ENCODE measurements at places on chromosomes 1 and 21. TPM values are rescaled to one million over a fixed set of nuclear protein-coding genes. Genes with fewer than 3 reads are reported as not detected.

Gene ZNF436
- 5.5 TPM for total RNA-seq

Gene CCDC27
- not detected for total RNA-seq

Gene INTS7
- total RNA-seq = 32.9 TPM

Gene MPZ
- total RNA-seq = 54.3 TPM

Gene A3GALT2
- not detected for total RNA-seq

GRCh38 chr1:90714521-90714951, 2.6 kb downstream of the BARHL2 start:
- DNase-seq = no peak

- DNase-seq = no peak
Observed at GRCh38 chr1:111739925-111740765, 950 bp upstream of the INKA2 start.

DNA sequence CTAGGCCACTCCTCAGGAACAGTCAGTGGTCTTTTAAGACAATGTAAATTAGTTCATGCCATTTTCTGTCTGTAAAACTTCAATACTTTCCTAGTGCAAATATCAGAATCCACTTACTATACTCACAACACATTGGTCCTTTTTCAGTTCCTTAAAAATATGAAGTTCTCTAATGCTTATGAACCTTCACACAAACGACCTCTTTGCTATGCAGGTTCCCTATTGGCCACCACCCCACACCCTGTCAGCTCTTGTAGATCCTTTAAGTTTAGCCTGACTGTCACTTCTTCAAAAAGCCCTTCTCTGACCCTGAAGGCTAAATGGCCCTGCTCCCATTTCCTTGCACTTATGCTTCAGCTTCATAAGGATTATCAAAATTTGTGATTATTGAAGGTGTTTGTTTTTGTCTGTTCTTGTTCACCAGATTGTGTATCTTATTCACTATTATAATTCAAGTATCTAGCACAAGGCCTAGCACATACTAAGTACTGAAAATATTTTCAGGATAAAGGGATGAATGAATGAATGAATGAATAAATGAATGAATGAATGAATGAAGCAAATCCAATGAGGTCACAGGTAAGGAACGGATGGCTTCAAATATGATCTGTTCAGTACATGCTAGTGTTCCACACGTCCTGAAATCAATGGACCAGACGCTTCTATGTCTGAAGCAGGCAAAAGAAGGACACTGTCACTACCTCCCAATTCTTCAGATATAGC, 373.9 kb downstream of the VAV3 start:
- DNase-seq = no peak

DNA sequence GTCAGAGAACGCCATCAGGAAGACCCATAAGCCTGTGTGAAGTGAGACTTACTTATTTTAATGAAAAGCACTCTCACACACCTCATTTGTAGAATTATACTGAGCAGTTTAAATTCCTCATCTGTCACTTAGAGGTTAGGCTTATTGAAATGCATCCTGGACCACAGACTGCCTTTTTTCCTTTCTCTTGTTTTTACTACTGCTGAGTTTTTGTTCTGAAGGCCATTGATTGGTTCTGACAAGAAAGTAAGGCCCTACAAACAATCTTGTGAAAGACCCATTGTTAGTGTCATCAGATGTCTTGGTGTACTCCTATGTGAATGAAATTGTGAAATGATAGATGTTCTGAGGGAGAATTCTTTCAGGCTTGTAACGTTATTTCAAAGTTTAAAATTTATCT, 1343.3 kb upstream of the ADGRL2 start:
- no peak for DNase-seq

DNA sequence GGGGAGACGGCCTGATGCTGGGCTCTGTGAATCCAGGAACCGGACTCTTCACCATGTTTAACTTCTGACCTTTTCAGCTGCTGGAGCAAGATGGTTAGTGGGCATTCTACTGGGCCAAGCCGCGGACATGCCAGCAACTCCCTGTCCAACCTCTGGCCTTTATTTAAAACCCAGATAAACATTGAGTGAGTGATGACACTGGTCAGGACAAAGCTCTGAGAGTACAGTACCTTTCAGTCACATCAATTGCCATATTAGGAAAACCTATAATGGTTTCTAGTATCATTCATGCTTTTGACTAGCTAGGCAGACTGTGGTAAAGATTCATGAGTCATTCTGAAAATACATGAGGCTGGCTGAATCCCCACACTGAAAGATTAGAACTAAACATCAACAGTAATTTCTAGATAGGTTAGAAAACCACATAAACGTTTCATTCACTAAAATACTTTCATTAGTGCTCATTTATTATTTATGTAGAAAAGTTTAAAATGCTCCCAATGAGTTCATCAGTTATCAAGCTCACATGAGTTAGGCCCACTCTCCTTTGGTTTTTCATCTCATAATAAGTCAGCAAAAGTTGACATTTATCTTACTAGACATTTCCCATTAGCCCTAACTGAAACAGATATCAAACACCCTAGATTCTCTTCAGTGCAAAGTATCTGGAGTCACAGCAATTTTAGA, 7.1 kb upstream of the ACTA1 start:
- DNase-seq = no peak

GRCh38 chr1:52427152-52427551, 22.8 kb downstream of the PRPF38A start:
- DNase-seq = no peak

- DNase-seq = no peak
Observed at GRCh38 chr1:1628754-1629429, 3.1 kb upstream of the MMP23B start.

DNA sequence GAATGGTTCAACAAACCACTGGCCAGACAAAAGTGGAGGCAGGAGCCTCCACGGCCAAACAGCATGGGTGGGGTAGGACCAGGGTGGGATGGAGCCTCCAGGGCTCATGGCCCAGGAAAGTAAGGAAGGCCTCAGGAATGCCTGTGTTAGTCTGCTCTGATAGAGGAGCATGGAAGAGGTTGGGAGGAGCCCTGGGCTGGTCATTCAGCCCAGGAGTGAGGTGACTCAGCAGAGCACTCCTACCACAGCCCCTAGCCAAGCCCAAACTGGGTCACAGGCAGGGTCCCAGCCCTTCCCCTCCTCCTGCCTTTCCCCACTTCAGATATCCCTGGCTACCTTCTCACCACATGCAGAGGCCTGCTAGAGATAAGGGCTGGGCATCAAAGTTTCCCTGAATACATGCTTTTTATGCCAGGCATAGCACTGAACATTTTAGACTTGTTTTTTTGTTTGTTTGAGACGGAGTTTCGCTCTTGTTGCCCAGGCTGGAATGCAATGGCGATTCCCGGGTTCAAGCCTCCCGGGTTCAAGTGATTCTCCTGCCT, 3.1 kb upstream of the SHISA4 start:
- DNase-seq = peak; percentile 29

GRCh38 chr1:24641646-24642151, 1.4 kb upstream of the SRRM1 start:
- DNase-seq = no peak

DNA sequence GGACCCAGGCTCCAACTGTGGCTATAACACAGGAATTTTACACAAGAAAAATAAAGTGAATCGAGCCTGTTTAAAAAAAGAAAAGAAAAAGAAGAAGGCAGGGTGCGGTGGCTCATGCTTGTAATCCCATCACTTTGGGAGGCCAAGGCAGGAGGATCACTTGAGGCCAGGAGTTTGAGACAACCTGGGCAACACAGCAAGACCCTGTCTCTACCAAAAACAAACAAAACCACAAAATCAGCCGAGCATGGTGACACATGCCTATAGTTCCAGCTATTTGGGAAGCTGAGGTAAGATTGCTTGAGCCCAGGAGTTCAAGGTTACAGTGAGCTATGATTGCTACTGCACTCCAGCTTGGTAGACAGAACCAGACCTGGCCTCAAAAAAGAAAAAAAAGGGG, 17.7 kb downstream of the MTF1 start:
- DNase-seq = no peak

All from NCI-H460 (cell line).